GM19239 (cell line): ENCODE measurements at places on chromosomes 2 and 18.

GRCh38 chr2:17538022-17538843 lies 2.3 kb upstream of the VSNL1 start:
- DNase-seq: no peak

DNA sequence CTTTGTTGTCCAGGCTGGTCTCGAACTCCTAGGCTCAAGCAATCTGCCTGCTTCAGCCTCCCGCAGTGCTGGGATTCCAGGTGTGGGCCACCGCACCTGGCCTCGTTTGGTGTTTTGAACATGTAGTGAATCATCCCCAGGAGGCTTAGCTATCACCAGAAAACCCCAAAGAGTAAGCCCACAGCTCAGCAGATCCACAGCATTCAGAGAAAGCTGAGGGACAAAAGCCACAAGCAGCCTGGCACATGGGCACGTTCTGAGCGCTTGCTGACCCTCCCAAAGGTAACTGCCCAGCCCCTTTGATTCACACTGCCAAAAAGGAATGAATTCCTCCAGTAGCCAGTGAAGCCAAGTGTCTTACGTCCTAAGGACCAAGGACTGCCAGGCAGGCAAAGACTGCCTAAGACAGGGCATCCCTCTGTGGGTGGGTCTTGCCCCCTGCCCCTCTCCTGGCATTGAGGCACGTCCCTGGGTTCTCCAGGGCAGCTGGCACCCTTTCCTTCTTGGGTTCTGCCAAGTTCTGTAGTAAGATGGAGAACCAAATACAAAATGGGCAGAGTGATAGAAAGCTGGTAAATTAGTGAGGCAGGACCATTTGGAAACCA lies 31.7 kb downstream of the MBP start:
- no peak for DNase-seq

DNA sequence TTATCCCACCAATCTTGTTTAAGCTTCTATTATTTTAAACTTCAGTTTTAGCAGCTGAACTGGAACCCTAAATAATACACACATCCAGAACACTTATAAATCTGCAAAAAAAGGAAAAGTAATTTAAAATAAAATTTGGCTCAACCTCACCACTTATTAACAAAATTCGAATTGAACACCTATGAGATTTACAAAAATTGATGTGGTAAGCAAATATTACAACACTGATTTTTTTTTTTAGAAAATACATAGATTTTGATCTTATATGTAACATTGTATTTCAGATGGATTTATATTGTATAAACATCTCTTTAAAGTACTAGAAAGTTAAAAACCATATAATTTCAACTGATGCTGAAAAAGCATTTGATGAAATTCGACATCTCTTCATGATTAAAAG lies 81.3 kb upstream of the DYNAP start:
- DNase-seq: no peak

GRCh38 chr18:79382681-79383387 lies 12.9 kb upstream of the NFATC1 start:
- no peak for DNase-seq

DNA sequence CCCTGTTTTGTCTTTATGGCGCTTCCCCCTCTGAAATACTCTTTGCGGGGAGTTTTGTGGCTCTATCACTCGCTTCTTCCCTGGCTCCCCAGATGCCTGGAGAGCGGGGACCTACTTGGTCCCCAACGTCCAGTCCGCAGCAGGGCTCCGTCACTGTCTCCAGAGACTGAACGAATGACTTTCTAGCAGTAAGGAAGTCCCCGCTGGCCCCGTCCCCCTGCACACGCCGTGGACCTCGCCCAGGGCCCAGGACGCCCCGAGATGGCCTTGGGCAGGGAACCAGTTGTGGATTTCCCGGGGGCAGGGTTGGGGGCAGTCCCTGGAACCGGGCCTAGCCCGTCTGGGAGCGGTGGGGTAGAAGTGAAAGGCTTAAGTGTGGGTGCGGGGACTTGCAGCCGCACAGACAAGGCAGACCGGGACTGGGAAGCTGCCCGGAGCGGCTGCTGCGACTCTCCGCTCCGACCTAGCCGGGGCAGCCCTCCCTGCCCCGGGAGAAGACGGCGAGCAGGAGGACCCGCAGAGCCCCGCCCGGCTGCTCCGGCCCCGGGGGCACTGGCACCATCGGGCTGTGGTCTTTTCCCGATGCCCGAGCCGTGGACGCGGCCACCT lies 821 bp upstream of the EPHA4 start:
- DNase-seq: peak; percentile 9

- no peak for DNase-seq
Observed at GRCh38 chr2:160477032-160477431, 16.6 kb downstream of the RBMS1 start.
